ENCODE measurements at places on chromosomes 7 and 10. TPM values are rescaled to one million over a fixed set of nuclear protein-coding genes. Genes with fewer than 3 reads are reported as not detected.

PPRC1 gene
- 12.3 TPM for total RNA-seq

CPVL gene
- not detected for total RNA-seq

GRCh38 chr7:82325416-82325815 is 118.2 kb downstream of the CACNA2D1 start:
- DNase-seq = no peak

- no peak for DNase-seq
Measured at GRCh38 chr10:122206471-122207065, 64.5 kb upstream of the BTBD16 start.

GRCh38 chr10:68330852-68331454 is 911 bp upstream of the HNRNPH3 start:
- no peak for DNase-seq

DNA sequence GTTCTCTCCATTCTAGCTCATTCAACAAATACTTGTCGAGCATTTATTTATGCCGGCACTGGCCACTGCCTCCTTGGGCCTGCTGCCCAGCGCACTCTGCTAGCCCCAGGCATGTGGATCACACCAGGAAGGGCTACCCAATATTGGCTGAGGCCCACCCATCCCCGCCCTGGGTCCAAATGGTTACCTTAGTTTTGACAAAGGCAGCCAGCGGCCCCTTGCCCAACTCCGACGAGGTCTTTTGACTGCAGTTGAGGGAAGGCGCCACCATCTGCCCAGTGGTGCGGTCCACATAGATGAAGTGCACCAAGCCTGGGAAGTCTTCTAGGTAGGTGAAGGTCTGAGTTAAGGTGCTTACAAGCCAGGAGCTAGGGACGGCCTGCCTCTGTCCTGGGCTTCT is 7.2 kb upstream of the PYROXD2 start:
- DNase-seq = no peak

DNA sequence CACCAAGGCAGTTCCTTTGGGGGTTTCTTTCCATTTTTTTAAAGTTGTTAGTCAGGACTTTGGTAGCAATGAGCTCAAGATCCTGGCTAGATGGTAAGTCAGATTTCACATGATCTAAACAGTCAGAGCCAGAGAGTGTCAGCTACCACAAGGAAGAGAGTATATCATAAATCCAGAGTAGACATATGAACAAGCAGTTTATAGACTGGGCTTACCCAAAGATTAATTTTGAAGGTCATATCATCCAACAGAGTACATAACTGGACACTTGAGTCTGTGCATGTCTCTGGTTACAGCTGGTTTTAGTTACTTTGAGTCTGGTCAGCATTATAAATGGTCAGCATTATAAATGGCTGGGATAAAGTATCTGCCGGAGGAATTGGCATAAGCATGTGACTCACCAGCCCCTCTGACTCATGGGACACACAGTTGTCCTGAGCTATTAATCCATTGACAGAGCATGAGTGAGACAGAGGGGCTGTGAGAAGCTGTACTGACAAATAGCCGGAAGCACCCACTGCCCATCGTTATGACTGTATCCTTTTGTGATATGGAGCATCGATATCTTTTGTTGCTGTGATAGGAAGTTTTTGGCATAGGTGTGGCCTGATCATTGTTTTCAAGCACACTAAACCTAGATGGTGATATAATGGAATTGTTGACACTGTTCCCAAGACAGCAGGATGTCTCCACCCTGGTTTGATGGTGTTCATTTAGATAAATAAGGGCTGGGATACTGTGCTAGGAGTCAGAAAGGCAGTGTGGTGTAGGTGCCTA is 19.3 kb downstream of the PPP1R3C start:
- no peak for DNase-seq

DNA sequence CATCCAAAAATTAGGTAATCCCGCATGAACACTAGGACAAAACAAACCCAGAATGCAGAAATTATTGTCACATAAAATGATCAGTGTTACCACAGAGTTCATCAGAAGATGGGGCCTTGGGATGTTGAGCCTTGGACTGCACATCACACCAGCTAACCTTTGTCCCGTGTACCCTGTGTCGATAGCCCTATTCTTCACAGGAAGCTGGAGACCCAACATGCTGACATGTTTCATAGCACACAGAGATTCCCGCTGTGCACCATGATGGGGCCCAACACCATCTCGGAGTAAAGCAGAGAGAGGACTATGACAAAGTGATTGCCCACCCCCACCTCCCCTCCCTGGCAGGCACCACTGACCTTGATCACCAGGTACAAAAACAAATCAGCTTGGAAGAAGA is 4.5 kb downstream of the PTPRN2 start:
- DNase-seq = no peak
